ENCODE measurements at places on chromosomes 3 and 15.

- no peak for DNase-seq
Observed at GRCh38 chr3:42216302-42216701, 49.7 kb downstream of the CCK start.

- no peak for DNase-seq
Observed at GRCh38 chr3:178350763-178351162, 185.5 kb upstream of the KCNMB2 start.

GRCh38 chr15:90432253-90432652 is 44.2 kb downstream of the IQGAP1 start:
- DNase-seq = no peak

DNA sequence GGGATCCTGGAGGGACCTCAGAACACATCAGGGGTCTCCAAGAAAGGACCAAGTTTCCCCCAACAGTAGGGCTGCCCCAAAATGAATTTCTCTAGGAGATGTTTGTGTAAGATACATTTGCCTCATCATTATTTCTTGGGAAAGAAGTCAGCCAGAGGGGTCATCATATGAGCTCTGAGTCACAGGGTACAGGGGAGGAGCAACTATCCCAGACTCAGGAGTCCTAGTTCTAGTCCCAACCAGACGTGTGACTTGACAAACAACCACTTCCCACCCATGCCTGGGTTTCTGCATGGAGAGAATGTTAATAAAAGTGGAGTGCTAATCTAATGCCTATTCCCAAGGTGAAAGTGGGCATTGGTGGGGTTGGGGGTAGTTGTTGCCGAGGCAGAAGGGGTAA is 144.1 kb downstream of the ALDH1A2 start:
- DNase-seq = no peak

GRCh38 chr3:106065831-106066230 is 197.0 kb upstream of the CBLB start:
- DNase-seq = no peak

GRCh38 chr3:180828723-180829408 is 83.6 kb upstream of the FXR1 start:
- no peak for DNase-seq

DNA sequence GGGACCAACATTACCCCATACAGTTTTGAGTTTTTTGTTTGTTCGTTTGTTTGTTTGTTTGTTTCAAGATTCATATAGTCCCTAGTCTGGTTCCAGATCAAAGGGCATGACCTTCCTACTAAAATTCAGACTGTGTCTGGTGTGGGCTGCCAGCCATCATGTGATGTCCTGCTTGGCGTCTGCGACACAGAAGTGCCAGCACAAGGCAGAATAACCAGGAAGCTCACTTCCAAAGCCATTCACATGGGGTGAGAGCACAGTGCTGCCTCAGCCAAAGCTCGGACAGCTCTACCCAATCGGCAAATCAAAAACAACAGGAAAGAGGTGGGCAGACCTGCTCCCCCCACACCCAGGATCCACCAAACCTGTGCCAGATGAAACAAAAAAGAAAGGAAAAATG is 142.6 kb upstream of the THBS1 start:
- no peak for DNase-seq

DNA sequence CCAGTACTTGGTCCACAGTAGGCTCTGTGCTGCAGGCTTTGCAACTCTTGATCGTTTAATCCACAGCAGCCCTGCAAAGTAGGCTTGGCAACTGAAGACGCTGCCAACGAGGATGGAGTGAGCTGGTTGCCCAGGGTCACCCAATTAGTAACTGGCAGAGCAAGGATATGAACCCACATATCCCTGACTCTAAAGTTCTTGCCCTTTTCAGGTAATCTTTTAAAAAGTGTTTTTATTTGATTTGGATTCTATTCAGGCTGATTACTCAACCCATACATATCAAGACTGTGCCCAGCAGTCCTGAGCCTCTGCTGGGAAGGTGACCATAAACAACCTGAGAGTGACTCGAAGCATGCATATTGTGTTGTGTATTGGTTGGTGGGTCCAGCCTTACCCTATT is 50.3 kb downstream of the PSMD6 start:
- DNase-seq = no peak

- no peak for DNase-seq
Observed at GRCh38 chr3:115691964-115692363, 68.7 kb downstream of the GAP43 start.

DNA sequence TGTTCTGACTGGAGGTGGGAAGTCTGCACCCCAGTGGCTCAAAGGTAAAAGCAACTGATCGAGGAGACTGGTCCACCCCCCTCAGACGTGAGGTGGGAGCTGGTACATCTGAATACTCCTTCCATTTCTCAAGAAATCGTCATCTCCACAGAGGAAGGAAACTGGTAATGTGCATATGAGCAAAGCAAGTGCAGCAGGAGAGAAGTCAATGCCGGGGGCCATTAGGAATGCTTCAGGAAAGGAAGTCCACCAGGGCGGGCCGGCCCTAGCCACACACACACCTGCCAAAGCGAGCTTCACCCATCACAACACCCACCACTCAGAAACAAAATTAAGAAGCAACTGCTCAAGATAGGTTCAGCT is 8.5 kb downstream of the TBC1D2B start:
- DNase-seq = no peak
